ENCODE measurements at places on chromosomes 7 and 10.

DNA sequence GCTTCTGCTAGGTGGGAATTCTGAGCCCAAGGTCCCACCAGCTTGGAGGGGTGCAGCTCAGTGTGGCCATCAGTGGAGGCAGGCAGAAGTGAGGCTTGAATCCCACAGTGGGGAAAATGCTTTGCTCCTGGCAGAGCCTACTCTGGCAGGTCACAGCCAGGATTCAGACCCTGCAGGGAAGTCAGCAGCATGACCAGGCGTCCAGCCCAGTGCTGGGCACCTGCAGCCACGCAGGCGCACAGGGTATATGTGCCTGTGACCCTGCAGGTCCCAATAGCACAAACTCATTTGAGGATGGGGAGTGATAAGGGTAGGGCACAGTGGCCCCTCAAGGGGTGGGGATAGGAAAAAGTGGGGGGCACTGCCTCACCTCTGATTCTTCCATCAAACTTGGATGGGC, 8.4 kb upstream of the AEBP1 start:
- DNase-seq: no peak

DNA sequence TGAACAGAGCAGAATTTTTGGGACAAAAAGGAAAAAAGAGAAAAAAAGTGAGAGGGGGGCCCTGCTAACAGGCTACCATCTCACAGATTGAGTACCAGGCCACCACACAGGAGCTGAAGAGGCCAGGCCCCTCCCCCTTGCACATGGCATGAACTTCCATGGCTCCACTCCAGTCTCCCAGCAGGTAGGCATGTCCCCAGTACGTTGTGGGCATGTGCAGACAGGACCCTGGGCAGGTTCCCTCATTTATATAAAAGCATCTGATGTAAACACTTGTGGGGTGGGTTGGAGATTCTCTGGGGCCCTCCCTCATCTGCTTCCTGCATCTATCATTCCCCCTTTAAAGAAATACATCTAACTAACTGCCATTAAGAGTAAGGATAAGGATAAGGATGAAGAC, 45.0 kb upstream of the AKR1C1 start:
- DNase-seq: no peak

DNA sequence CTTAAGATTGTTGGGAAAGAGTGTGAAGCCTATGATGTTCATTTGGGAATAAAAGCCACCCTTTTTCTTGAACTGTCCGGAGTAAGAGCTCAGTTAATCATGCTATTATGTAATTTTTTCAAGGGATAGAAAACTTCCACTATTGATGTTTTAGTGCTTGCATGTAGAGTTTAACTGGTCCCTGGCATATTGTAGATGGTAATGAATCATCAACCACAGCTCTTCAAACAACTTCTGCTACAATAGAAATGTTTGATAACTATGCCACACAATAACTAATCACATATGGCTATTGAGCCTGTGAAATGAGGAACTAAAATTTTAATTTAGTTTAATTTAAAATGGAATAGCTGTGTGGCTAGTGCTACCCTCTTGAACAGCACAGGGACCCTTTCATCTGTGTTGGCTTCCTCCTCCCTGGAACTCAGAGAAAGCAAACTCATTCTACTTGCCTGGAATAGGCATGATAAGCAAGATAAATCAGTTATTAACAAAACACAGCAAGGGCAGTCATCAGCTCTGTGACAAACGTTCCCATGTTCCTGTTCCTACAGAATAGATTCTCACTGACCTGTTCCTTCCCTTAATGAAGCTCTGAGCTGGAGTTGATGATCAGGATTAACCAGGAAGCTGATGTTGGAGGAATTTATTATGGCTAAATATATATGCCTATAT, 4.9 kb upstream of the SRI start:
- no peak for DNase-seq

DNA sequence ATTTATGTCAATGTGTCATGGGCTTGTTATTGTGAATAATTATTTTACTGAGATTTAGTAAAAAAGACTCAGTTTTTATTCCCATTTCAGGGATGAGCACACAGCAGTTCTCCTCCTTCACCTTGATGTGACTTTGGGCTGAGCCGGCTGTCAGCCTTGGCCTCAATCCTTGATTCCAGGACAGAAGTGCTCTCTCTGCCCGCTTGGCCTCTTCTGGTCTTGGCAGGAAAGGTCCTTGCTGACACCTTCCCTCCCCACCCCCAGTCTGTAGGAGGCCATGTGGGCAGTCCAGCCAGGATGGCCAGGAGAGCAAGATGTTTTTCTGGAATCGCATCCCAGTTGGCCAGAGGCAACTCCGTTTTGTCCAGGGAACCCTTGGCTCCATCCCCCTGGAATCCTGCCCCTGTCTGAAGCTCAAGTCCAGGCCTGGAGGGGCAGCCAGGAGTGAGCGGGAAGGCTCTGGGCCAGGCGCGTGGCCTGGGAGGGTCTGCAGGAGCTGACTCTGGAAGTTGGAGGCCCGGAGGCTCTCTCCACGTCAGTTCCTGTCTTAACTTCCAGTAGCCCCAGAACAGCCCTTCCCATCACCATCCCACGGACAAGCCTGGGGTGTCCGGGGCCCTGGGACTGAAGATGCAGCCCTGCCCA, 100.9 kb downstream of the PDGFA start:
- no peak for DNase-seq

DNA sequence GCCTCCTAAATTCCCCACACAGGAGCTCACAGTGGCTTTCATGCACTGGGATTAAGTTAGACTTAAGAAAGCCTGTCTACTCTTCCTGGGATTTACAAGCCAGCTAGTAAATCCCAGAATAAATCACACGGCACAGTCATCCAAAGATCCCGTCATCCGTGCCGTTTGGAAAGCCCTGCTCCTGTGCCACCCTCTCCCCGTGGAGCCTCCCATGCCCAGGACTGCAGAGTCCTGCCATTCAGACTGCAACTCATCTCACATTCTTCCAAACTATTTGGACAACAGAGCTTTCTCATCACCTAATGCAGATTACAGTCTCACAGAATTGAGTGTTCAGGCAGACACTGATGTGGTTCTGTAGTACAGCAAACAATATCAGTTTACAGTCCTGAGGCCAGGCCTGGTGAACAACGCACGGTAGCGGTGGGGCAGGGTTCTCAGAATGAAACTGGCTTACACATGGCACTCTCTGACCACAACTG, 166.5 kb downstream of the EGFR start:
- DNase-seq: no peak

DNA sequence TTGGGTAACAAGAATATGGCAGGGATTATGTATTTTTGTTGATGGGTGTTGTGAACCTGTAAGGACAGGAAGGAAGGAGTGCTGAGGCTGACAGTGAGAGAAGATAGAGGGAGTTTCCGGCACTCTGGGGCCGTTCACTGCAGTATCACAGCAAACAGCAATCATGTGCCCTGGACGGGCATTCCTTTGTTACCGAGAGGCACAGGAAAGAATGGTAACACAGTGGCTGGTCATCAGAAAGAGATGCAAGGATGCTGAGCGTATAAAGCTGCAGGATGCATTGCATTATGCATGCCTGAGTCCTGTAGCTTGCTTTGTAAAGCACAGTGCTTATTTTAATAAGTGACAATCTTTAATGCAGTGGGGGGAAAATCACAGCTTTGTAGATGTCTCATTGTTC, 286.8 kb downstream of the RPS24 start:
- DNase-seq: no peak

- no peak for DNase-seq
These were observed 103.6 kb downstream of the LYZL1 start for GRCh38 chr10:29392376-29393021.

- no peak for DNase-seq
These were observed 55.5 kb upstream of the PTPN12 start for GRCh38 chr7:77481615-77482014.

DNA sequence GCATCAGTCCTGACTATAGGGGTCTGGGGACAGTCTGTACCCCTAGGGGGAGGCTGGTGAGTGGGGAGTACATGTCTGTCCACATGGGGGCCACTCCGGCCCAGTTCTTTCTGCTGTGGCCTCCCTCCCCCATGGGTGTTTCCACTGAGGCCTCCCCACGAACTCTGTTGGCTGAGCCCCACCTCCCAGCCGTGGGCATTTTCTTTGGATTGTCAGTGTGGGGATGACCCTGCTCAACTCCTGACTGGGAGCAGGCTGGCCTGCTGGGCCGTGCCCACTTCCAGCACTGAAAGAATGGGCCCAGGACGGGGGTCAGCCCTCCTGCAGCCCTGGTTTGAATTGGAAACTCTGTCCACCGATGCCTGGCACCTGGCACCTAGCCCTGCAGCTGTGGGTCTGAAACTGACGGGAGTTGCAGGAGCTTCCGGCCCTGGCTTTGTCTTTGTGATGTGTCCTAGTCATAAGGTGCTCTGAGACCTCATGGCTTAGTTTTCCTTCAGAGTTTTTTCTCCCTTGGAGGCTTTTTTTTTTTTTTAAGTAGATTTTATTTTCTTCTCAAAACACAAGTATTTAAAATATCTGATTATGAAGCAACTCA, 46.5 kb downstream of the LHPP start:
- DNase-seq: no peak

- DNase-seq: no peak
These were observed 41.2 kb upstream of the FGFR2 start for GRCh38 chr10:121639416-121639815.

- no peak for DNase-seq
These were observed 153.0 kb downstream of the GRK5 start for GRCh38 chr10:119360181-119360921.

DNA sequence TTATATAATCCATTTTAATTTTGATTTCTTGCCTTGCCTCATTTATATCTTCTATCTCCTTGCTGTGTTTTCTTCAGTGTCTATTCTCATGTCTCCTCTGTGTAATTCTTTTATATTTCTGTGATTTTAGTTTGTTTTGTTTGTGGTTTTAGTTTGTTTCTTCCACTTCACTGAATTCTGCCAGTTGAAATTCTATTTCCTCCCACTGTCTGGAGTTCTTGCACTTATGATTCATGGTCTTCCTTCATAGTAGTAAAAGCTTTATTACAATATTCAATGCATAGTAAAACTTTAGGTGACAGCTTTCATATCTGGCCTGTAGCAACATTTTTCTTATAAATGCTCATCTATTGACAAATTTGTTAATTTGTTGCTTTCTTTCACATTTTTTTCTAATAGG, 113.3 kb downstream of the MAGI2 start:
- DNase-seq: no peak

GRCh38 chr10:24680647-24681524, 42.8 kb downstream of the ARHGAP21 start:
- no peak for DNase-seq

GRCh38 chr10:117320050-117320665, 55.1 kb downstream of the PDZD8 start:
- no peak for DNase-seq

DNA sequence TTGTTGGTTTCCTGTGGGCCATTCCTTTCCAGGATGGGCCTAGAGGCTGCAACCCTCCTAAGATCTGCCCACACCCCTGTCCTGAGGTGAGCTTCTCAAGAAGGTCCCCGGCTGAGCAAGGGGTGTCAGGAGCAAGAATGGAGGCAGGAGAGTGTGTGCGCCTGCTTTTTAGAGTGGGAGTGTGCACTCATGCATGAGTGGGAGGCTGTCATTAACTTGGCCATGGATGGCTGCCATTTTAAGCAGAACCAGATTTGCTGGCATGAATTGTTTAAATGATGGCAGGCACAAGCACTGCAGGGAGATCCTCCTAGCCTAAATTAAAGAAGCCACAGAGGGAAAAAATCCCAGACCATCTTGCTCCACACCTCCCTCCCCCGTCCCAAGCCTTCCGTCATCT, 2.9 kb upstream of the SGPL1 start:
- DNase-seq: no peak

DNA sequence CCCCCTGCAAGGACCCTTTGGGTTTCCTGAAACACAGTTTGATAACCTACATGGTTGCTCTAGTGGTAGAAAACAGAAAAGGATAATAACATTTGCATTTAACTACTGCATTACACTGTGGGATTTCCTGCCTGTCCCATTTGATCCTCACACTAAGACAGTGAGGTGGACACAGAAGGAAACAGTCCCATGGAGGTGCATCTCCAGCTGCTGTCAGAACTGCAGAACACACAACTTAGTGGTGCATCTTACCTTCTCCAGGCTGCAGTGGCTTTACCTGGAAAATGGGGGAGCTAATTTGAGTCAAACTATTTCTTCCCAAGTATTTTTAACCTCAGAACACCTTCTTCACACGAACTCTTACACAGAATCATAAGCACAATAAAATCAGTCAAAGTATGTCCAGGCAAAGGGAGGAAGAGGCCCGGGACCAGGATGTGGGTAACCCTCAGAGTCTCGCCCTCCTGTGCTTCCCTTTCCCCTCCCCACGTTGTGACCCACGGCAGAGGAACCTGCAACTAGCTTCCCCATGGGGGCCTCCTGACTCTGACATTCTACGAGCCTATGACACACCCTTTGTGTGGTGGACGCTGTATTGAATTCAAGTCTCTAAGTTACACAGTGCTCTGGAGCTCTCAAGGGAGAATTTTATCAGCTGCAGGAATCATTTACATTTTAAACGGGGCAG, 33.7 kb downstream of the SCRN1 start:
- DNase-seq: no peak

DNA sequence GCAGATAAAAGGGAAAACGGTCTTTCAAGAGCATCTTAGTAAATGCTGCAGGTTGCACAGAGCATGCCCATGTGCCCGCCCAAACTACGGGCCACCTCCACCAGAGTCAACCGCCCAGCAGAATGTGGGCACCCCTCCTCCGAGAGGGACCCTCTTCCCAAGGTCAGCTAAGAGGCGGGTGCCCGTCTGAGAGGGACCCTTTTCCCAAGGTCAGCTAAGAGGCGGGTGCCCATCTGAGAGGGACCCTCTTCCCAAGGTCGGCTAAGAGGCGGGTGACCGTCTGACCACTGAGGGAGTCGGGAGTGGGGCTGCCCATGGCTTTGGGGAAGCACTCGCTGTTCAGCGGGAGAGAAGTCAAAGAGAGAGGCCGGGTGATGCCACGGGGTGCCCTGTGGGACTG, 113.1 kb downstream of the PTPRN2 start:
- DNase-seq: no peak

- no peak for DNase-seq
These were observed 20.0 kb downstream of the SMKR1 start for GRCh38 chr7:129522088-129522970.

DNA sequence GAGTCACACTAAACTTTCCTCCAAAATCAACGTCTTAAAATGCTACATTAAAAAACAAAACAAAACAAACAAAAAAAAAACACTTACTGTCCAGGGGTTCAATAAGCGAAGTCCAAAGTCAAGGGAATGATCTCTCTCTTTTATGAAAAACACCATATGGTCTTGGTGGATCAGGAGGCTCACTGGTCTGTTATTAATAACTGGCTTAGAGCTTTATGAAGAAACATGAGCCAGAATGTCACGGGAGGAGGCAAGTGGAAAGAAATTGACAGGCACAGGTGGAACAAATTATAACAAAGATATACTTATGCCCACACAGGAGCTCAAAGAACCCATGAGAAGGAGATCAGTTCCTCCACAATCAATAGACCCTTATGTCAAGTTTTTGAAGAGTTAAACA, at the start of gene MRLN:
TSS of gene MRLN (minus strand) at position 189 of the 400 bp plus-strand sequence.
- no peak for DNase-seq

- DNase-seq: no peak
These were observed 583.5 kb upstream of the SEMA3D start for GRCh38 chr7:85770332-85770731.

Measured in thoracic aorta (tissue), 2 donors.